SK-N-SH (cell line): ENCODE measurements at places on chromosomes 2 and 18.

DNA sequence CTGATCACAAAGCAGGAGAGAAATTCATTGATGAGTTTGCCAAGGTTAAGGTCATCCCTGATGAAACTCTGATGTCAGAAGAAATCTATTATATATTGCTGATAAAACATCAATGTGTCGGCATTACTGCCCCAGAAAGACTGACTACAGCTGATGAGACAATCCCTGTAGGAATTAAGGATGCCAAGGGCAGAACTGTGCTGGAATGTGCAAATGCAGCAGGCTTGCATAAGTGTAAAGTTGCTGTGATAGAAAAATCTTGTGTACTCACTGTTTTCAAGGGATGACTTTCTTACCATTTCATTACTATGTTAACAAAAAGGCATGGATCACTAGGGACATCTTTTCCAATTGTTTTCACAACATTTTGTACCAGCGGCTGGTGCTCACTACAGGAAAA lies 19.7 kb upstream of the MARCO start:
- DNase-seq: no peak

DNA sequence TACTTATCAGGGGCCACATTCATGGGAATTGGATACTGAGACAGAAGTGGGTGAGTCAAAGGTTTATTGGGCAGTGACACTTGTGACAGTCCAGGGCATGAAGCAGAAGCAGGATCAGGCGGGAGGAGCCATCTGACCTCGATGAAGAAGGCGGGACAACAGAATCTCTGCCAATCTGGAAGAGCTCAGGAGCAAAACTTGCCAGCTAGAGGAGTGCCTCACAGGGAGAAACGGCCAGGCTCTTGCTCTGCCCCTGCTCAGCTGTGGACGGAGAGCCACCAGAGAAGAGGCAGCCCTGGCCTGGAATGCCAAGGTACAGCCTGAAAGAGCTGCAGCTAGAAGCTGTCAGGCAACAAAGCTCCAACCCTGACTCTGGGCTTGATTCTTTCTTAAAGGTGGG lies 16.9 kb downstream of the DAW1 start:
- DNase-seq: no peak

GRCh38 chr2:163564236-163564635 lies 171.6 kb downstream of the FIGN start:
- DNase-seq: no peak

DNA sequence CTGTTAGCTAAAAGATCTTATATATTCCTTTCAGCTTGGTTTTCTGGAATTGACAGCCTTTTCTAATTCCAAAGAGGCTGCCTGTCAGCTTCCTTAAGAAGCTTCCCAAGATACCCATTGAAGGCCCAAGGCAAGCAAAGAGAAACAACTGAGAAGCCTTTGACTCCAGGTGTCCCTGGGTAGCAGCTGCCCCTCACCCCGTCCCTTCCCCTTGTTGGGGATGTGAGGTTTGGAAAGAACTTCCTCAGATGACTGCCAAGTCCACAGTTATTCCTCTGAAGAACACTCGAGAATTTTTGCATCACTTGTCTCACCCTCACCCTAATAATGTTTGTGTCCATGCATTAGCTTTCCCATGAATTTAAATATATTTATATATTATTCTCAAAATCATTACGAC lies 13.3 kb downstream of the MAPRE3 start:
- no peak for DNase-seq

- no peak for DNase-seq
Measured at GRCh38 chr2:159904127-159904958, 106.3 kb upstream of the CD302 start.

DNA sequence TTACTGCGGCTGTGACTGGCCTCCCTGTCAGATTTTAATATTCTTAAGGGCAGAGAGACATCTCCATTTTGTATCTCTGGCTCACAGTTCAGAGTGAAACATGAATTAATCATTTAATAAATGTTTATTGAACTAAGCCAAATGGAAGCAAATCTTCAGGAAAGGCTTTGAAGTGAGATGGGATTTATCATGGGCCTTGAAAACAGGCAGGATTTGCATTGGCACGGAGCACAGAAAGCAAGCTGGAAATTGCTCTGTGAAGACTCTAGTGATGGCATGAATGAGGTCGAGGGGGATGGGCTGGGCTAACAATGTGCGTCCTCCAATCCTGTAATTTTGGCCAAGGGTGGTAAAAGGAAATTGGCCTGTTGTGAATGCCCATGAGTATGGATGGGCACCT lies 369.8 kb upstream of the SOX11 start:
- DNase-seq: no peak

GRCh38 chr2:83844490-83844889 lies 614.6 kb downstream of the SUCLG1 start:
- DNase-seq: no peak

DNA sequence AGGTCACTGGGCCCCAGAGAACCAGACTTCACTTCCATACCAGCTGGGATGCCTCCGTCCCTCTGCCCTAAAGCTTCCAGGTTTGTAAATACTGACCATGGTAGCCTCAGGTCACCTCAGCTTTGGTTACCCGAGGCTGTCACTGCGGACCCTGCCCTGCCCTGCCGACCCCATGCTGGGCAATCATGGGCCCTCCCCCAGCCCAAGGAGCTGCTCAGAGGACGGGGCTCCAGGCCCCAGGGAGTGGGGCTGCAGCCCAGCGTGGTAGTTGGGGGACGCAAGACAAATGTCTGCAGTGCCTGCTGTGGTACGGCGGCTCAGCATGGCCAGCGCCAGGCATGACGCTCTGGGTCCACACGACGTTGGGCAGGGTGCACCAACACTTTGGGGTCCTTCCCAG lies 25.3 kb downstream of the RAMP1 start:
- DNase-seq: no peak

- DNase-seq: no peak
Measured at GRCh38 chr18:8257851-8258434, 351.3 kb upstream of the RAB12 start.

DNA sequence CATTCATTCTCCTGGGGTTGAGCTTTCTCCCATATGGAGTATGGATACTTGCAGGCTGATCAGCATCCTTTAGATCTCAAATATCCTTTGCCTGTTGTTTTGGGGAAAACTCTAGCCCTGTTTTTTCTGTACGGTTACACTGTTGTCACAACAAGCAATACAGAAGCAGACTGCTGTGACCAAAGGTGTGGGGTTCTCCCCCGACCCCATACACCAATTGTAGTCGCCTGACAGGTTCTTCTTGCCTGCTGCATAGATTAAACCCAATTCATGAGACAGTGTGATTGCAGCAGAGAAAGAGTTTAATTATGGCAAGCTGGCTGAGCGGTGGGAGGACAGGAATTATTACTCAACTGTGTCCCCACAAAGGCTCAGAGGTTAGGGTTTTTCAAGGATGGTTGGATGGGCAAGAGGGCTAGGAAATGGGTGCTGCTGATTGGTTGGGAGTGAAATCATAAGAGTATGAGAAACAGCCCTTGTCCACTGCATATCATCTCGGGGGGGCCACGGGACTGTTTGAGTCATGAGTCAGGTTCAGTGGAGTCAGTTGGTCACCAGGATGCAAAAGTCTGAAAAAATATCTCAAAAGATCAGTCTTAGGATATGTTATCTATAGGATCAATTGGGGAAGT lies 40.6 kb downstream of the ITGB1BP1 start:
- no peak for DNase-seq

- peak; percentile 88 for DNase-seq
Measured at GRCh38 chr2:176157499-176158185, 535 bp downstream of the HOXD3 start.

DNA sequence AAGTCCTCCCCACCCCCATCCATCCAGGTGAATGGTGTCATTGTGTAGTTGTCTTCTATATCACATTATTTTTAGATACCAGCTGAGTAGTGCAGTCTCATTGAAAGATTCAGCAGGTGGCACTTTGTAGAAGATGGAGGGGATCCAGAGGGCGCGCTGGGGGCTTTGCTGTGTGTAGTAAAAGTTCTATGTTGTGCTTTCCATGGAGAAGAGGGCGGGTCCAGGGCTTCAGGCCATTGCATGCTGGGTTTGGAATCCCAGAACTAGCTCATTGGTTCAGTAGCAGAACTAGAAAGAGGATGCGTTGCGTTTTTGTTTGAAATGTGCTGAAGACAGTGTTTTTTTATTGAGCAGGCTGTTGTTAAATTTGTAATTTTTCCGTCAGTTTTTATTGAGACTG lies 120.0 kb downstream of the MAP4K4 start:
- no peak for DNase-seq

DNA sequence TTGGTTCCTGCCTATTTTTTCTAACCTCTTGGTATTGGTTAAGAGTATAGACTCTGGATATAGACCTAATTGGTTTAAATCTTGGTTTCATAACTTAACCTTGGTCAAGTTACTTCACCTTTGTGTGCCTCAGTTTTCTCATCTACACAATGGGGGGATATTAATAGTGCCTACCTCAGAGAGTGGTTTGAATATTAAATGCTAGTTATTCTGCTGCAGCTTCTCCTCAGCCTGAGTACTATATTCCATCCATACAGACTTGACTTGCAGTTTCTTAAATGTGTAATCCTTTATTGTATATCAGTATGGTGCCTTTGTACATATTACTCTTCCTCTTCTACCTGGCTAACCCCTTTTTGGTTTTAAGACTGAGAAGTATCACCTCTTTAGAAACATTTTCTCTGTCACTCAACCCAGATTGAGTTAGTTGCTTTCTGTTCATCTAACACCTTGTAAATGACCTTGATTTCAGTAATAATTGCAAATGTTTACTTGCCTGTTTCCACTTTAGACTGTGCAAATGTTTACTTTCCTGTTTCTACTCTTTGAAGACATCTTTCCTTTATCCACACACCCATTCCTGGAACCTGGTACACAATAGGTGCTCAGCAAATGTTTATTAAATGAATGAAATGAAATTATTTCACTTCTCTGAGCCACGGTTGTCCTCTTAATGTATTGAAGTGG lies 6.6 kb downstream of the ACVR2A start:
- DNase-seq: no peak

- no peak for DNase-seq
Measured at GRCh38 chr18:49613641-49614151, 51.8 kb downstream of the LIPG start.

GRCh38 chr2:99573634-99574251 lies 83.9 kb upstream of the REV1 start:
- no peak for DNase-seq

DNA sequence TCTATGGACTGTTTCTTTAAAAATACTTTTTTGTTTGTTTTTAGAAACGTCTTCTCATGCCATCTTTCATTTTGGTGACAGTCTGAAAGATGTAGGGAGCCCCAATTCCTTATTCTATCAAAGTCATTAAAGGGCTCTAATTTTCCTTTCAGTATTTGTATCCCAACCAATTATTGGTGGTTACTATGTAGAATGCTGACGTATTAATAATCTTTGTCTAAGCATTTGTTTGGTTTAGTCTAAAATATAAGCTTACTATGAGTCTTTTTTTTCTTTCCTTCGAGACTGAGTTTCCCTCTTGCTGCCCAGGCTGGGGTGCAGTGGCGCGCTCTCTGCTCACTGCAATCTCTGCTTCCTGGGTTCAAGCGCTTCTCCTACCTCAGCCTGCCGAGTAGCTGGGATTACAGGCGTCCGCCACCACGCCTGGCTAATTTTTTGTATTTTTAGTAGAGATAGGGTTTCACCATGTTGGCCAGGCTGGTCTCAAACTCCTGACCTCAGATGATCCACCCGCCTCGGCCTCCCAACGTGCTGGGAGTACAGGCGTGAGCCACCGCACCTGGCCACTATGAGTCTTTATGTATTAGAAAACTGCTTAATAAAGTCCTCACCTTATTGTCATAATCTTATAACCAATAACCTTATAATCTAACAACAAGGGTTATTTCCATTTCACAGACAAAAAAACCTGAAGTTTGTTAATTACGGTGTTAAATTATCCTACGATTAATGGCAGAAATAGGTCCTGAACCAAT lies 849 bp upstream of the VRK2 start:
- no peak for DNase-seq

DNA sequence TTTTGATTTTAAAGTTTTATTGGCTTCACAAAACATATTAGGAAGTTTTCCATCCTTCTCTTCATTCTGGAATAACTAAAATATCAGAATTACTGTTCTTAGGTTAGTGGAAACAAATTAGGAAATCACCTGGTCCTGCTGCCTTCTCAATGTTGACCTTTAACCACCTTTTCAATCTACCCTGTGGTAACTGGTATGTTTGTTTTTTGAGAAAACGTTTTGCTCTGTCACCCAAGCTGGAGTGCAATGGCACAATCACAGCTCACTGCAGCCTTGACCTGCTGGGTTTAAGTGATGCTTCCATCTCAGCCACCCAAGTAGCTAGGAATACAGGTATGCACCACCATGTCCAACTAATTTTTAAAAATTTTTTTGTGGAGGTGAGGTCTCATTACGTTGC lies 28.4 kb downstream of the ACYP2 start:
- DNase-seq: no peak
